ENCODE measurements at places on chromosomes 5 and 9.
A peak's percentile ranks its signal among the peaks of the same experiment; 100 is the strongest.

- H3K36me3 ChIP-seq = no peaks in the 10 kb centered on the region
- DNase-seq = no peak
- no peak overlapping the region for H3K4me3 ChIP-seq
- no peaks in the 10 kb centered on the region for H3K27me3 ChIP-seq
- no peak overlapping the region for H3K27ac ChIP-seq
Observed at GRCh38 chr5:7329712-7330111, 66.2 kb upstream of the ADCY2 start.

DNA sequence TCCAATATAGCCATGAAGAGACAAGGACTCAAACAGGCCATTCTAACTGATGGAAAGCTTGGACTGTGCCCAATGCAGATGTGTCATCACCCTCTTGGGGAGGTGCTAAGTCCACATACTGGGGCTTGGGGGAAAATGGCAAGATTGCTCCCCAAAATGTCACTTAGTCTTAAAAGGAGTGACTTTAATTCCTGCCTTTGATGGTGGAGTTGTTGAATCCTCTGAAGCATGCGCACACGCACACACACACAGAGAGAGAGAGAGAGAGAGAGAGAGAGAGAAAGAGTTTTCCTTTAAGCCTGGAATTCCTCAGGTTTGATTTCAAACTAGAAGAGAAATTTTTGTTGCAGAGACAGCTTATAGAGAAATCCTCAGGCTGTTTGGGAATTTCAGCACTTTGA, 161.9 kb upstream of the GAS1 start:
- H3K4me3 ChIP-seq = no peak overlapping the region
- no peaks in the 10 kb centered on the region for H3K4me1 ChIP-seq
- H3K27me3 ChIP-seq = no peaks in the 10 kb centered on the region
- H3K27ac ChIP-seq = no peak overlapping the region
- H3K36me3 ChIP-seq = no peaks in the 10 kb centered on the region
- DNase-seq = no peak

GRCh38 chr5:171390883-171391677, 3.4 kb downstream of the NPM1 start:
- H3K4me1 ChIP-seq = peaks cover 24% of the 10 kb centered on the region
- no peaks in the 10 kb centered on the region for H3K27me3 ChIP-seq
- peaks cover 19% of the 10 kb centered on the region for H3K36me3 ChIP-seq
- no peak overlapping the region for H3K27ac ChIP-seq
- H3K4me3 ChIP-seq = peak overlapping the region; percentile 89
- no peak for DNase-seq

DNA sequence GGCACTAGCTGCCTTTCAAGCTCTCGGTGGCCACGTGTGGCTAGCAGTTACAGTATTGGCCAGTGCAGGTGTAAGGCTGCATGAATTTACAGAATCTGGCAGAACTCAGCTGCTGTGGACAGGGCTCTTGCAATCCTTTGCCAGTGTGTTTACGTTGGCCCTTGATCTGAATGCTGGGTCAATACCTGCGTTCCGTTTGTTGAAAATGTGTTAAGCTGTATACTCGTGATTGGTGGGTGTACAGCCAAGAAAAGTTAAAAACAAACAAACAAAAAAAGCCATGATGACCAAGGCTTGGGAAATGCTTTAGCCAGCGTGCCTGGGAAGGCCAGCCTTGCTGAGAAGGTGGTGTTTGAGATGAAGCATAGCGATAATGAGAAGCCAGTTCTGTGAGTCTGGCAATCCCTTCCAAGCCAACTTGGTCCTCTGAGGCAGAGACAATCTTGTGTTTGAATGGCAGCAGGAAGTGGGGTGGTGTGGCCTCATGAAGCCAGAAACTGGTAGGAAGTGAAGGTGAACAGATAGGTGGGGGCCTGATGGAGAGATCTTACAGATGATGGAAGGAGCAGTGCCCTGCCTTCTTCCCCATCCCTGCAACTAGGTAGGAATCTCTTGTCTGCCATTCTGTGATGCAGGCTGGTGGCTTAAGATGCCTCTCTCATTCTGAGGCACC, 820 bp upstream of the CFAP90 start:
- H3K4me3 ChIP-seq = no peak overlapping the region
- H3K4me1 ChIP-seq = peaks cover 19% of the 10 kb centered on the region
- no peak for DNase-seq
- no peaks in the 10 kb centered on the region for H3K27me3 ChIP-seq

- DNase-seq = no peak
- H3K27ac ChIP-seq = no peak overlapping the region
- H3K27me3 ChIP-seq = no peaks in the 10 kb centered on the region
- no peaks in the 10 kb centered on the region for H3K4me1 ChIP-seq
- no peak overlapping the region for H3K4me3 ChIP-seq
Observed at GRCh38 chr5:135667204-135667603, 88.4 kb upstream of the CXCL14 start.

DNA sequence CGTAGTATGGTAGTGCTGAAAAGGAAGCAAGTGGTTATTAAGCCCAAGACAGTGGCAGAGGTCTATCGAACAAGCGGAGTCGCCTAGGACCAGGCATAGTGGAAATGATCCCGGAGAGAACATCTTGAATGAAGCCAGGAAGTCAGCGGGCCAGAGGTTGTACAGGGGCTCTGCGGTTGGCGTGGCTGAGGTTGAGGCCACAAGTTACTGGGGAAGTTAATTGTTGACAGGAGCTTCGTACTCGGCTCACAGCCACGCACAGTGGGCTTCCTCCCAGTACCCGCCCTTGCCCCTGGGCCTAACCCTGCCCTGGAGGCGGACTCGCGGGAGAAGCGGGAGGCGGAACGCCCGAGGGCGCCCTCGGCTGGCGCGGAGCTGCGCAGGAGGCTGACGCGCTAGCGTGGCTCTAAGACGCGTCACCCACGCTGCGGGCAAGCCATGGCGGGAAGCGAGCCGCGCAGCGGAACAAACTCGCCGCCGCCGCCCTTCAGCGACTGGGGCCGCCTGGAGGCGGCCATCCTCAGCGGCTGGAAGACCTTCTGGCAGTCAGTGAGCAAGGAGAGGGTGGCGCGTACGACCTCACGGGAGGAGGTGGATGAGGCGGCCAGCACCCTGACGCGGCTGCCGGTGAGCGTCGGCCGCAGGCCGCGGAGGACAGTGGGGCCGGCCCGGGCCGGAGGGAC, at the start of gene FBXO4:
Gene FBXO4 (plus strand): TSS at position 410 of the 683 bp plus-strand sequence. CDS start 29 bp downstream, at position 439.
- peak; percentile 12 for DNase-seq
- peak within 1 kb of the TSS; percentile 95 for H3K27ac ChIP-seq

DNA sequence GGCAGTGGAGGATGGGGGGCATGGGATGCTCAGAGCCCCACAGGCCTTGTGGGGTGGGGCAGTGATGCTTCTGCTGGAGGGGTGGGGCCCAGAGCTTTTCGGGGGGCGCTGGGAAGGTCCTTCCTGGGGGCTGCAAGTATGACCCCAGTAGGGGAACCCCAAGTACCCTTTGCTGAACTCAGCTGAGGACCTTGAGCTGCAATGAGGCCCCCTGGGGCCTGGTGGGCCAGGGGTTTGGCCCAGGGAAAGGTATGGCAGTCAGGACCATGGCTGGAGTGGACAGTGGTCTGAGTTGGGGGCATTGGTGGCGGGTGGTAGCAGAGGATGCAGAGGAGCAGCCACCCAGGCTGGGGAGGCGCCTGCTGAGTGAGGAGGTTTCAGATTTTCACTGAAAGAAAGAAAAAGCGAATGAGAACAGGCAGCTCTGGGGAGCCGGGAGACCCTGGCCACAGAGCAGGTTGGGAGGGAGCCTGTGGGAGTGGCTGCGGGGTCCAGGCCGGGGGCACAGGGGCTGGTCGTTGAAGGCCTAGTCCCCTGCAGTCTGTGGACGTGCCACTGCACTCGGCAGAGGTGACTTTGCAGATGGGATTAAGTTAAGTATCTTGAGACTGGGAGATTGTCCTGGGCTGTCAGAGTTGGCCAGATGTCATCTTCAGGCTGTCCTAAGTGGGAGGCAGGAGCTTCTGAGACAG, 19.2 kb downstream of the WNK2 start:
- H3K27ac ChIP-seq = peak overlapping the region; percentile 10
- H3K36me3 ChIP-seq = no peaks in the 10 kb centered on the region
- no peak for DNase-seq
- no peaks in the 10 kb centered on the region for H3K27me3 ChIP-seq

- H3K36me3 ChIP-seq = no peaks in the 10 kb centered on the region
- H3K27me3 ChIP-seq = peaks cover 7% of the 10 kb centered on the region
- H3K27ac ChIP-seq = no peak overlapping the region
- no peak for DNase-seq
Observed at GRCh38 chr5:180915924-180916323, 17.0 kb downstream of the BTNL8 start.

DNA sequence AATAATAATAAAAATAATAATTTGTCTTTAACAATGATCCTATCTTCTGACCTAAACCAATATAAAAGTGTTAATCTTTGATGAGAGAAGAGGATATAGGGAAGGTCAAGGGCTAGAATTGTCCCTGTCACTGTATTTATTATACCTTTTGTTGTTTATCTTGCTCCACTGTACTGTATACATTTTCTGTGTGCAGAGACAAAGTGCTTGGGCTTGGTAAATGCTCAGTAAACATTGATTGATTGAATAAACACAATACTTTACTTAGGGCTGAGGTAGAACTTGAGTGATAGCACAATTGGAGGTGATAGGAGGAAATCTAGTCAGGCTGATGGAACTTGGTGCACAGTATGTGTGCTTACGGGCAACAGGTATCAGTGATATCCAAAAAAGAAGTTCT, 161.2 kb downstream of the ARRDC3 start:
- no peaks in the 10 kb centered on the region for H3K27me3 ChIP-seq
- no peaks in the 10 kb centered on the region for H3K36me3 ChIP-seq

- no peak for DNase-seq
- H3K27ac ChIP-seq = no peak overlapping the region
- no peaks in the 10 kb centered on the region for H3K4me1 ChIP-seq
- peaks cover 5% of the 10 kb centered on the region for H3K27me3 ChIP-seq
- H3K36me3 ChIP-seq = no peaks in the 10 kb centered on the region
Observed at GRCh38 chr9:1440256-1440655, 390.1 kb downstream of the DMRT2 start.

GRCh38 chr9:110202232-110202631, 5.7 kb downstream of the C9orf152 start:
- no peak overlapping the region for H3K4me3 ChIP-seq
- no peaks in the 10 kb centered on the region for H3K36me3 ChIP-seq
- H3K4me1 ChIP-seq = peaks cover 9% of the 10 kb centered on the region
- DNase-seq = no peak
- H3K27me3 ChIP-seq = peaks cover 3% of the 10 kb centered on the region

DNA sequence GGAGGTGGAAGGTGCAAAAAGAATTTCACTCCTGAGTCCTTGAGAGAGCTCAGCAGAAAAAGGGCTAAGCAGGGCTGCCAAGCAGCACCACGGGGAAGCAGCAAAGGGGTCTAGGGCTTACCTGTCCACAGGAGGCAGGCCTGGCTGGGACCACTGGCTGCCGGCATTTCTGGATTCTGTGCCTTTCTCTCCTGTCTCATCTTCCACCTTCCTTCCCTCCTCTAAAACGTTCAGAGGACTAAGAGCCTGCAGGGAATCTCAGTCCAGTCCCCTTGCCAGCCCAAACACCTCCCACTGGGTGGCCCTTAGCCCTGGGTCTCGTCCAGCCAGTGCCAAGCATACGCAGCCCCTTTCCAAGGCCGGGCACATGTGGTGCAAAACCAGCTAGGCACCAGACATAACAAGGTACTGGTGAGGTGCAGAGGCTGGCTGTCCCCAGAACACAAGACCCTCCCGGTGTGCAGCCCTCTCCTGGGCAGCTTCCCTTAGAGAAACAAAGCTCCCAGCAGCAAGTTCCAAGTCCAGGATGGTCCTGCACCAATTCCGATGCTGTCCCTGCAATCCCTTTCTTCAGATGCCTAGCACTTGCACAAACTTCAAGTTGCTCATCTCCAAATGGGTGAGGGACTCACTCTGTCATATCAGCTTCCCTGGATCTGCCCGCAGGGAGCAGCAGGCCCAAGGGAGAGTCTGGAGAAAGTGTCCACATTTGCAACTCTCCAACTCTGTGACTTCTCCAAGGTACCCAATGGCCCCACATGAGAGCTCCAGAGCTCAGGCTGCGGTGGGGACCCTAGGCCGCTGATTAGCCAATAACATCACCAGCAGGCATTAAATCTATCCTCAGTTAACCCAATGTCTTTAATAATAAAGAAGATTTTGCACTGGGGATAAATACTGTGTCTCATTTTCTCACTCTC, 126.3 kb downstream of the C5orf15 start:
- DNase-seq = no peak
- no peak overlapping the region for H3K4me3 ChIP-seq
- H3K27ac ChIP-seq = no peak overlapping the region
- H3K27me3 ChIP-seq = no peaks in the 10 kb centered on the region
- H3K36me3 ChIP-seq = no peaks in the 10 kb centered on the region

GRCh38 chr5:15510092-15510491, 10.1 kb downstream of the FBXL7 start:
- peaks cover 17% of the 10 kb centered on the region for H3K4me1 ChIP-seq
- no peak for DNase-seq
- no peak overlapping the region for H3K27ac ChIP-seq
- H3K36me3 ChIP-seq = no peaks in the 10 kb centered on the region
- H3K4me3 ChIP-seq = no peak overlapping the region

Data from esophagus squamous epithelium (tissue), 5 donors.